AG04450 (cell line): ENCODE measurements at places on chromosomes 16 and 17. TPM values are rescaled to one million over a fixed set of nuclear protein-coding genes. Genes with fewer than 3 reads are reported as not detected.

The NPIPB6 gene
- 0.47 and 0.67 TPM in 2 replicates for polyA plus RNA-seq

The METTL26 gene
- polyA plus RNA-seq: 58.3 and 69.5 TPM in 2 replicates

The FMNL1 gene
- polyA plus RNA-seq: 1.1 and 1.8 TPM in 2 replicates

The P2RX5 gene
- polyA plus RNA-seq: 4.5 and 6.4 TPM in 2 replicates

The AOC2 gene
- 0.16 and 0.33 TPM in 2 replicates for polyA plus RNA-seq

The NPIPA5 gene
- polyA plus RNA-seq: 13.3 and 15.9 TPM in 2 replicates

The SGCA gene
- polyA plus RNA-seq: 0.16 and 0.21 TPM in 2 replicates

The TNFRSF17 gene
- polyA plus RNA-seq: not detected in 2 replicates

The IL21R gene
- 0.52 and 0.57 TPM in 2 replicates for polyA plus RNA-seq

The CCL13 gene
- polyA plus RNA-seq: 0.16 TPM in 1 of 2 replicates, not detected in the other

The NPIPA7 gene
- polyA plus RNA-seq: 11.8 and 15.8 TPM in 2 replicates

The FAM20A gene
- polyA plus RNA-seq: not detected in 2 replicates

DNA sequence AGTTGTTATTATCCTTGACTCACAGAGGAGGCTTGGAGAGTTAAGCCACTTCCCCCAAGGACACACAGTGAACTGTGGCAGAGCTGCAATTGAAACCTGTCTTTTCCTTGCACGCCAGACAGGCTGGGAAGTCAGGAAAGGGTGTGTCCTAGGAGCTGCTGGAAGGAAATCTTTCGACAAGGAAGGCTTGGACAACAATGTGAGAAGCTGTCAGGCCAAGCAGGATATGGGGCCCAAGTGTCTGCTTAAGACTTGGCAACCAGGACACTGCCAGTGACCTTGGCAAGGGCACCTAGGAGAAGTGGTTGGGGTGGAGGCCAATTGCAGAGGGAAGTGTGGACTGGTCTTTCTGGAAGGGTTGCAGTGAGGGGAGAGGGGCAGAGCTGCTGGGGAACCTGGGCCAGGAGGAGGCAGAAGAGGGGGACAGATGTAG is 2.1 kb upstream of the CAMKK1 start:
- no peak for DNase-seq

- no peak for DNase-seq
Measured at GRCh38 chr17:66885417-66885816, 50.5 kb downstream of the CACNG5 start.

GRCh38 chr17:81042606-81043005 is 7.7 kb downstream of the BAIAP2 start:
- no peak for DNase-seq

- no peak for DNase-seq
Measured at GRCh38 chr16:7871979-7872378, 539.3 kb downstream of the RBFOX1 start.

GRCh38 chr16:24667244-24667764 is 62.1 kb upstream of the TNRC6A start:
- no peak for DNase-seq

DNA sequence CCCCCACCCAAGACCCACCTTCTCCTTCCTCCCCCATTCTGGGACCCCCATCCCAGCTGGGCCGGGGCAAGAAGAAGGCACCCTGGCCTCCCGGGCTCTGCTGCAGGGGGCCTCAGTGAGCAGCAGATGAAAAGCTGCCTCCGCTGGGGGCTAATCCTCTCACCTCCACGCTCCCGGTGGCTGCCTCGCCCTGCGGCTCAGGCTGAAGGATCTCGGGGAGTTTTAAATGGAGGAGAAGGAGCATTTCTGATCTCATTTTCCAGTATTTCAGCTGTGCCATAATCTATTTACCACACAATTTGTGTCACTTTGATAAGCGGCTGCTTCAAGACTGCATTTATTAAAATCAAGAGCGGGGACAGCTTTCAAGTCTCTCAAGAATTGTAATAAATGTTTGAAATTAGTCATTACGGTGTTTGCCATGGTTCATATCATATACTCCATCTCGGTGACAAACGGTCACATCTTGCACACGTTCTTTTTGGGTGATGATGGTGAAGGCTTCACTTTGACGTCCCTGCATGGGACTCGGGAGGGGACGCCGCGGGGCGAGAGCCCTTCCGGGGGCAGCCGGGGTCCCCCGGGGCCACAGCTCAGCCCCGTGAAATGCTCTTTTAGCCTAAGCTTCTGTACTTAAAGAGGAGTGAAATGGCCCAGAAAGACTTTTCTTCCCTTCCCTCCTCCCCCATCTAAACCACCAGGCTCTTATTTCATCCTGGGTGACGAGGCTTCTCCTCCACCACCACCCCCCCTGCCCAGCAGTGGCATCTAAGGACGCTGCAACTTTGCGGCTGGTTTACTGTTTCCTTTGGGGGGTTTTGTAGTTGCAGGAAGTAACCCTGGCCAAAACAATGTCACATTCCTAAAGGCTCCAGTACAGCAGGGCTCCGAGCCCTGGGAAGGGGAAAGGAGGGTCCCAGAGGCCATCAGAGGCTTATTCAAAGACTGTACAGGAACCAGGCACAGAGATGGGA is 313.1 kb upstream of the TNRC6C start:
- no peak for DNase-seq

GRCh38 chr17:28622186-28622585 is 8.2 kb upstream of the RSKR start:
- DNase-seq: no peak

- no peak for DNase-seq
Measured at GRCh38 chr17:4208238-4208637, 55.5 kb downstream of the ANKFY1 start.

- DNase-seq: no peak
Measured at GRCh38 chr16:79449900-79450299, 150.6 kb downstream of the MAF start.

DNA sequence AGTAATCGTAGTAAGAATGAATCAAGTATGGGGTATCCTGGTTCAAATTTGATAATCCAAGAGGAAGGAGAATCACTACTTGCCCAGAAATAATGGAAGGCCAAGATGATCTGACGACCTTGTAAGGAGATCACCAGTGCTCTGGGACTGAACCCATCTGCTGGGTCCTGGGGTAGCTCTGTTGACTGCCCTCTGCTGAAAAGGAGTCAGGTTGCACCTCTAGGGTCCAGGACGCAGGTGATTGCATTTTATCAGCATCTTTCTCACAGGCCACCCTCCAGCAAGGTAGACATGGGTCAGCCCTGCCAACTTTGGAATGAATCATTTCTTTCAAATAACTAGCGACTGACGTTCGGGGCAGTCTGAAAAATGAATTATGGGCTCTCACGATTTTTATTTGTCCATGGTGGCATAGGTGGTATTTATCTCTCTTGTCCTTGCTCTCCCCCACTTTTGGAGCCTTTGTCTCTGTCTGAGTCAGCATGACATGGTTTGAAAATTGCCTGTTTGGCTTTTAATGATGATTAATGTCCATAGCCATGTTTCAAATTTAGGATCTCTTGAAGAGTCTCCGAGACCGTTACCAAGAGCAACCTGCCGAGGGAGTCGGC is 163.7 kb downstream of the MSI2 start:
- no peak for DNase-seq

DNA sequence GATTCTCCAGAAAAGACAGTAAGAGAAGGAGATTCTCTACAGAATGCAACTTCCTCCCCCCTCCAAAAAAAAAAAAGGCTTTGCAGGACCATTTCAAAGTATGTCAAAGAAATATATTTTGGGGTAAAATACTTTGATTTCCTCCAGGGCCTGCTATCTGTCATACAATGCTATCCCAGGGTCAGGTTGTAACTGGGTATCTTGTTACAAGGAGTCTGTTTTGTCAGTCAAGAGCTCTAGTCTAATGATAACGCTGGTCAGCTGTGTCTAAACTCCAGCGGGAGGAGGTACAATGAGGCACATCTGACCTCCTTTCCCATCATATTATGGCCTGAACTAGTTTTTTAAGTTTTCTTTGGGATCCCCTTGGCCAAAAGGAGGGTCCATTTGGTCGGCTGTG is 408.4 kb upstream of the CDH5 start:
- no peak for DNase-seq

DNA sequence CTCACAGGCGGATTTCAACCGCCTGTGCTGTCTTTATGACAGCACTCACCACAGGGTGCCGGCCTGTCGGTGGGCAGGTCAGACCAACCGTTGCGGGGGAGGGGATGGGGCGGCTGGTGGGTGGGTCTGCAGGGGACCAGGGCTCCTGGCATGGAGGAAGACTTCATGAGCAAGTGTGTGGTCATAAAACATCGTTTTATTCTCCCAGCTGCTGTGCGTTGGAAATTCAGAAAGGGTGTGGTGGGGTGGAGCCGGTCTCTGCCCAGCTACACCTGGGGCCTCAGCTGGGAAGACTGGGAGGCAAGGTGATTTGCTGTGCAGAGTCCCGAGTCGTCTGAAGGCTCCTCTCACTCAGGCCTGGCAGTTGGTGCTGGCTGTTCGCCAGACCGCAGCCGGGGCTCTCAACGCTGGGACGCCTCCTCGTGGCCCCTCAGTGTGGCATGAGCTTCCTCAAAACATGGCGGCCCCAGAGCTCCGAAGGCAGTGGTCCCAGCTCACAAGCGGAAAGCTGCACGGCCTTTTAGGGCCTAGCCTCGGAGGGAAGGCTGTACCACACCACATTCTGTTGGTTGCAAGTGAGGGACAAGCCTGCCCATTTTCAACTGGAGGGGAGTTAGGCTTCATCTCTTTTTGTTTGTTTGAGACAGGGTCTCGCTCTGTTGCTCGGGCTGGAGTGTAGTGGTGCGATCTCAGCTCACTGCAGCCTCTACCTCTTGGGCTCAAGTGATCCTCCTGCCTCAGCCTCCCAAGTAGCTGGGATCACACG is 45.8 kb upstream of the GSE1 start:
- DNase-seq: no peak
